Central memory CD4-positive, alpha-beta T cell (primary cell): ENCODE measurements at places on chromosomes 3 and 15.

DNA sequence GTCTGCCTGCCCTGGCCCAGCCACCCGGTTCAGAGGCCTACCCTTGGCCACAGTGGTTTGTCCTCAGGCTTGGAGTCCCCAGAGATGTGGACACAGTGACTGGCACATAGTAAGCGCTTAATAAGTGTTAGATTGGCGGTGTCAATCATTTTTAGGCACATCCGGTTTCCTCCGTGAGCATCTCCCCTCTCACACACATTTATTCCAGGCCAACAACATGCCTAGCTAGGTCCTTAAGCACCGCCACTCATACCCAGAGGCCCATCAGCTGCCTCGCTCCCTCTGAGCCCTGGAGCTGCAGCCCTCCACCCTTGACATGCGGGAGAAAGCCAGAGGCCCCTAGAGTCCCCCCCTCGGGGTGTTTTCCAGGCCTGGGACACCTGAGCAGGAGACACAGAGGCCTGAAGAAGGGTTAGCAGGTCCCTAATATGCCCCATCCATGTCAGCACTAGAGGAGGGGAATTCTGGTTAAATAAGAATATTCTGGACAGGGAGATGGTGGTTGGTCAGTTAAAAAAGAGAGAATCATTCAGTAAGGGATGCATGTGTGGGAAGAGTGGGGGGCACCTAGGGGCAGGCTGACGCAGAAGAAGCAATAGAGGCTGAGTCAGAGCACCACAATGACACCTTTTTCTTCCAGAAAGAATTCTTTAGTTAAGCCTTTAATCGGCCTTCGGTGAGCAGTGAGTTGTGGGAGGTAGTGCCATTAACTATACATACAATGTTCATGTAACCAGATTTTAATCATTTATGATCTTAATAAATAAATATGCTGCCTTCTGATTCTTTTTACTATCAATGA is 22.3 kb downstream of the NR2F2 start:
- DNase-seq = no peak

DNA sequence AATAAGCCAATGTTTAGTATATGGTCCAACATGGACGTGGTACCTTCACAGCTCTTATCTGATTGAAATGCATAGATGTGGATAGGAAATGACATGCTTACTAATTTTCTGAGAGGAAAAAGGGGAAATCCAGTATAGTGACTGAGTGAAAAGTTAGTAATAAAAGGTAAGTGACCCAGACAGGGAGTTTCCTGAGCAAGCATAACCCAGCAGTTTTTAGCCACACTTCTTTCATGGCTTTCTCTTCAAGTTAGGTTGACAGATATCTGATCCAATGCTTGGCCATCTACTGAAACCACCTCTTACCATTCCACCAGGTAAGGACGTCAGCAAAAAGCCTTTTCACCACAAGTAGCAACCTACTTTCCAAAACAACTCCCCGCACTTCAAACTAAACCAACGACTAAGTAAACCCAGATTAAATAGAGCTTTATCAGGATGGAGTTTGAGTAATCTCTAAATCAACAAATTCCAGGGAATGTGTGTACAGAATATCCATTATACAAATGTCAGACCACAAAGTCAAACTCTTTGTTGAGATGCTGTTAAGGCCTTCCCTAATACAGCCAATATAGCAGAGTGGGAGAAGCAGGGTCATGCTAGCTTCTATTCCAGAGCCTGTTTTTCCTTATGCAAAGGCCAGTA is 329.7 kb downstream of the RORA start:
- peak; percentile 79 for DNase-seq

DNA sequence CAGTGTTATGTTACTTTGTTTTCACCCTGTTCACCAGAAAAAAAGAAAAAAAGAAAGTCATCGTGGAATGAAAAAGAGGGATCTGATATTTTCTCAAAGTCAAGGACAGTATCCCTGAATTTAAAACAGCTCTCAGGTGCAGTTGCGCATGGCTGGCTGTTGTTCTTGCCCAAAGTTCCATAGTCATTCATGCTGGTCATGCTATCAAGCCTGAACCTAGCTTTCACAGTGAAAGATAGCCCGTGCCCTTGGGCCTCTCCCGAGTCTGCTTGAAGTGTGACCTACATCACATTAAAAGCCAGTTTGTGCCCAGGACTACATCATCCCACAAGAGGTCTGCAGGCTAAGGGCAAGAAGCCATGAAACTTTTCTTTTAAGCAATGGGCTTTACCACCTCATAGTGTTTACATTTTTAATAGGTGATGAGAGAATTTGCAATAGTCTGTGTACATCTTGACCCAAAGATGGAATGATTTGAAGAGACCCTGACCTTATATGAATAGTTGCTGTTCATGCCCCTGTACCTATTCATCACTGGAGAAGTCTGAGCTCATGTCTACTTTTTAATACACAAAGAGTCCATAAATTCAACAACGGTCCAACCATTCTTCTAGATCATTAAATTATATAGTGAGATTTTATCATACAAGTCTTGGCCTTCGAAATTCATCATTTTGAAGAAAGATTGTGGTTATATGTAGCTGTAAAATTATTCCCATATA is 522.5 kb upstream of the MCTP2 start:
- DNase-seq = no peak

DNA sequence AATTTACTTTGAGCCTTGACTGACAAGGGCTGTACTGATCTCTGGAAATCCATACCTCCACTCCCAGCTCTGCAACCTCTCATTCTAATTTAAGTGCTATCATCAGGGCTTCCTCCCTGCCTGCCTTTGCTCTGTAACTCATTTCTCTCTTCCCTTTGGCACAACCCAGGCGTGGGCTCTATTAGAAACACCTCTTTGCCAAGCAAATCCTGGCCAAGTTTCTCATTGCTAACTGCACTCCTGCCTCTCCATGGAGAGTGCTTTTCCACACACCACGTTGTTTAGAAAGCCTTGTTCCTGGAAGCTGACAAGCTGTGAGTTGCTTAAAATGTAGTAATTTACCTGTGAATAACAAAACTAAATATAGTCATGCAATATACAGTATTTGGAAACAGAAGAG is 20.1 kb upstream of the FSTL1 start:
- DNase-seq = no peak

GRCh38 chr3:68342426-68342825 is 589.9 kb downstream of the TAFA4 start:
- no peak for DNase-seq

DNA sequence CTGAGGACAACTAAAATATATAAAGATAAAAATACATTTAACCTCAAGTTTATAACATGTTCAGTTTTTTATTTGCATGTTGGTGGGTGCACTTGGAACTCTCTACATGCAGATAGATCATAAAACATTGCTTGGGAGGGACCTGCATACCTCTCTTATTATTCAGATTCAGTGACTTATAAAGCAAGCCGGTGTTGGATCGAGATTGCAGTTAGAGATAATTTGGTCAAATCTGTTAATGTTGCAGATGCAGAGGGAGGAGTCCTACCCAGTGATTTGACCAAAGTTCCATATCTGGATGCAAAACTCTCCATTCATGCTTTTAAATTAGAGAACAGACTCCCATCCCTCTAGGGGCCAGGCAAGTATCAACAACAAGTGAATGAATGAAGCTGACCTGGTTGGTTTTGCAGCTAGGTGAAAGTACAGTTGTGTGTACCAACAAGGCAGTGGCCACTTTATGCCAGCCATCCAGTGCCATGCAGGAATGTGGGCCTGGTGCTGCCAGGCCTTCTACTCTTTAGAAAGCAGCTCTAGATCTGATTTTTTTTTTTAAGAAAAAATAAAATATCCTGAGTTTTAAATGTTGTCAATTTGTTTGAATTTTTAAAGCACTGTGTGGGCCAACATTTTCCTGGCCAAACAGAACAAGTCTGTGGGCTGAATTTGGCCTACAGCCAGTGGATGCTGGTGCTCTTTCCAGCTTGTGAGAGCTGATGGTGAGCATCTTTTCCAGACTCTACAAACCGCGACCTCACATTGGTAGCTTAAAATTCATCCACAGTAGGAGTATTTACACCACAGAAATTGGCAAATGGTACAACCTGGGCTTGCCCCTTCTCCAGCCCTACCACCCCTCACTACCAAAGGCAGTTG is 12.3 kb downstream of the CDIN1 start:
- DNase-seq = no peak

DNA sequence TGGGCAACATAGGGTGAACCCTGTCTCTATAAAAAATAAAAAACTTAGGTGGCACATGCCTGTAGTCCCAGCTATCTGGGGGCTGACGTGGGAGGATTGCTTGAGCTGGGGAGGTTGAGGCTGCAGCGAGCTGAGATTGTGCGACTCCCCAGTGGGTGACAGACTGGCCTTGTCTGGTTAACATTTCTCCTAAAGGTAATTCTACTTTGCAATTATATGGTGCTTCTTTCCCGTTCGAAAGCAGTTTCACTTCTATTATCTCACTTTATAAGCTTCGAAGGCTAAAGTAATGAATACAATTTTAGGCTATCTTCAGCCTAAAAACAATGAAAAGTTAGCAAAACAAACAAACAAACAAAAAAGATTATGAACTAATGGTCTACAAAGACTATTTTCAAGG is 35.3 kb downstream of the COMMD2 start:
- no peak for DNase-seq

GRCh38 chr3:30290479-30290878 is 315.9 kb upstream of the TGFBR2 start:
- DNase-seq = no peak

DNA sequence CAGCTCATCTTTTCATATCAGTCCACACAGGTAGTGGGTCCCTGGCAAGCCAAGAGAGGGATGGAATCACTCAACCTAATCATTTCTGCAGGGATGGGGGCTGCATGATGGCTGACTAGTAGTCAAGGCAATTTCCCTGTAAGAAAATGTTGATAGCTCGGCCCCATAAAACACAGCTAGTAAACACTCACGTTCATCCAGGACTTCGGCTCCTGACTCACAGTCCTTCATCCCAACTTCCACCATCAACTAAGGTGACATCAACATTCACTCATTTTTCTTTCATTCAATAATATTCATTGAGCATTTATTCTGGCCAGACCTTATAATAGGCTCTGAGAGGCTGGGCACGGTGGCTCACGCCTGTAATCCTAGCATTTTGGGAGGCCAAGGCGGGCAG is 4.4 kb upstream of the ACAP2 start:
- no peak for DNase-seq

GRCh38 chr3:17801131-17801530 is 58.7 kb upstream of the TBC1D5 start:
- no peak for DNase-seq

DNA sequence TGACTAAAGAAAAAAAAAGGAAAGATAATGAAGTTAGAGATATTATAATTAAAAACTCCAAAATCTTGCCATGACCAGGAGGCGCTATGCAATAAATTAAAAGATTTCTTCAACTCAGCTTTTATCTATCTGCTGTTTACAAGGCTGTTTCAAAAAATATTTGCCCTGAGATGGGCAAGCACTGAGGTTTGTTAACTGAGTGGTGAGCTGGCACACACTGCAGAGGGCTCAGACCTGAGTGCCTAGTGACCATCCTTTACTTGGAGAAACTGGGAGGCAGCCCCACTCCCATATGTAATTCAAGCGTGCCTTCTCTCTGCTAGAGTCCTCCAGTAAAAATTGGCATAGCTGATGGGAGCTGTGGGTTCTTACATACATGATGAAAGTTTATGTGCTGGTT is 198.7 kb upstream of the TBC1D5 start:
- no peak for DNase-seq

GRCh38 chr15:57312318-57313133 is 63.8 kb upstream of the CGNL1 start:
- no peak for DNase-seq

- no peak for DNase-seq
These were observed 213.1 kb downstream of the TBC1D2B start for GRCh38 chr15:77864211-77865105.
